ENCODE measurements at places on chromosomes 5 and 9.

DNA sequence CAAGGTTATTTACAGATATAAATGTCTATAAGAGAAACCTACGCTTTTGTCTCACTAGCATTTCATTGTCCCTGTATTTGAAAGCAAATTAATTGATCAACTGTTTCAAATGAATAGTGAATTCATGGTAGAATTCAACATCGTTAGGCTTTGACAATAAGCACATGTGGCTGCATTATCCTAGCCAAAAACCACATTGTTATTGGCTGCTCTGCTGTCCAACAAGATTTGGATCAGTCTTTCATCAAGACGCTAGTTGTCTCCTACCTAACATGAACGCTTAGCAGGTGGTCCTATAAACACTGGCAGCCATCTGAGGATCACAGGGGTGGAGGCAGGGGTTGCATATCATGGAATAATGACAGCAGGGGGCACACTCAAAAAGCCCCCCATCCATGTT is 455.0 kb downstream of the CTNND2 start:
- no peak for DNase-seq

DNA sequence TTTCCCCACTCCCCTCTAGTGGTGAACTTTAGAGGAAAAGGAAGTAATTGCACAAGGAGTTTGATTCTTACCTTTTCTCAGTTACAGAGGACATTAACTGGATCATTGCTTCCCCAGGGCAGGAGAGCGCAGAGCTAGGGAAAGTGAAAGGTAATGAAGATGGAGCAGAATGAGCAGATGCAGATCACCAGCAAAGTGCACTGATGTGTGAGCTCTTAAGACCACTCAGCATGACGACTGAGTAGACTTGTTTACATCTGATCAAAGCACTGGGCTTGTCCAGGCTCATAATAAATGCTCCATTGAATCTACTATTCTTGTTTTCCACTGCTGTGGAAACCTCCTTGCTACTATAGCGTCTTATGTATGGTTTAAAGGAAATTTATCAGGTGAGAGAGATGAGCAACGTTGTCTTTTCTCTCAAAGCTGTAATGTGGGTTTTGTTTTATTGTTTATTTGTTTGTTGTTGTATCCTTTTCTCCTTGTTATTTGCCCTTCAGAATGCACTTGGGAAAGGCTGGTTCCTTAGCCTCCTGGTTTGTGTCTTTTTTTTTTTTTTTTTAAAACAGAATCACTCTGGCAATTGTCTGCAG is 25.3 kb downstream of the SLC22A5 start:
- DNase-seq: no peak

- no peak for DNase-seq
These were observed 994.8 kb upstream of the WWC1 start for GRCh38 chr5:167296661-167297060.

GRCh38 chr5:51278539-51278938 is 104.7 kb upstream of the ISL1 start:
- no peak for DNase-seq

DNA sequence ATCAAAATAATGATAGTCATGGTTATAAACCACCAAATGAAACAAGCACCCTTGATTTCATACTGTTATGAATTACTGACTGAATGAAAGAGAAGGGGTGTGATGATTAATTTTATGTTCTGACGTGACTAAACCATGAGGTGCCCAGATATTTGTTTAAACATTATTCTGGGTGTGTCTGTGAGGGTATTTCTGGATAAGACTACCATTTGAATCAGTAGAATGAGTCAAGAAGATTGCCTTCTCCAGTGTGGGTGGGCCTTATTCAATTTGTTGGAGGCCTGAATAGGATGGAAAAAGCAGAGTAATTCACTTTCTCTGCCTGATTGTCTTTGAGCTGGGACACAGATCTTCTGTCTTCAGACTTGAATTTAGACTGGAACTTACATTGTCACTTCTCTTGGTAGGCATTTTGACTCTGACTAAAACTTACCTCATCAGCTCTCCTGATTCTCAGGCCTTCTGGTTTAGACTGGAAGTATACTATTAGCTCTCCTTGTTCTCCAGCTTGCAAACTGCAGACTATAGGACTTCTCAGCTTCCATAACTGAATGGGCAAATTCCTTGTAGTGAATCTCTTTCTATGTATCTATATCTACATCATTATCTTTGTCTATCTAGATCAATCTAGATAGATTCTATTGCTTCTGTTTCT is 321.9 kb upstream of the TARS1 start:
- DNase-seq: no peak

GRCh38 chr9:124773473-124774128 is 2.5 kb upstream of the NR6A1 start:
- no peak for DNase-seq

- DNase-seq: no peak
These were observed 3.2 kb upstream of the ADRA1B start for GRCh38 chr5:159913048-159913447.

GRCh38 chr9:32344551-32345182 is 39.8 kb upstream of the ACO1 start:
- no peak for DNase-seq

DNA sequence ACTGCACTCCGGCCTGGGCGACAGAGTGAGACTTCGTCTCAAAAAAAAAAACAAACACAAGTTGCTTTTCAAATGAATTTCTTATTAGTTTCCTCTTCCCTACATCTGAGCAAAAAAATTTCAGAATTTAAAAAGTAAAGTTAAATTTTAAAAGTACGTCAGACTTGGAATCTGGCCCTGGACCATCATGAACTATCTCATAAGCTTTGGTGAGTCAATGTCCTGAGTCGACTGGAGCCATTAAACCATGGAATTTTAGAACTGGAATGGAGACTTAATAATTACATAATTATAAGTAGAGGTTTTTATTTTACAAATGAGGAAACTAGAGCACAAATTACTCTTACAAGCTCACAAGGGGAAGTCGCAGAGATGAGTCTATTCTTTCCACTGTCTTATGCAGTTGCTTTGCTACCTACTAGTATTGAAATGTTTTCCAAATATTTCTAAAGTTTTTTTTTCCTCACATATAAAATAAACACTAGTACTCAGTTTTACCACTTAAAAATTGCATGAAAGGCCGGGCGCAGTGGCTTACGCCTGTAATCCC is 98.0 kb upstream of the ZNF608 start:
- DNase-seq: no peak

DNA sequence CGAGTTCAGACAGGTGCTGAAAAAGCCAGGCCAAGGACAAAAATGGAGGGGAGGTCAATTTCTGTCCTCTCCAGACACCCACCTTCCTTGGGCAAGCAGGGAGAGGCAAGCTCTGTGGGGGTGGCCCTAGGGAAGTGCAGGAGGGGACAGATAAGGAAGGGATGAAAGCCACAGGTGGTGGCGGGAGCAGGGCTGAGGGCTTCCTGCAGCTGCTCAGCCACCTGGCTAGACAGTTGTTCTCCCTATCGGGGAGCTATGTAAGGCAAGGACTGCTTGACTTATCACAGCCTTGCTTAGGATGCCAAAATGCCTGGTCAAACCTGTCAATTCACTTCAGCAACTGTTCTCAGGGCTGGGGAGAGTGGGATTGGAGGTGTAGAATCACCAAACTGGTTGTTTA is 266.1 kb downstream of the ZSWIM6 start:
- no peak for DNase-seq

DNA sequence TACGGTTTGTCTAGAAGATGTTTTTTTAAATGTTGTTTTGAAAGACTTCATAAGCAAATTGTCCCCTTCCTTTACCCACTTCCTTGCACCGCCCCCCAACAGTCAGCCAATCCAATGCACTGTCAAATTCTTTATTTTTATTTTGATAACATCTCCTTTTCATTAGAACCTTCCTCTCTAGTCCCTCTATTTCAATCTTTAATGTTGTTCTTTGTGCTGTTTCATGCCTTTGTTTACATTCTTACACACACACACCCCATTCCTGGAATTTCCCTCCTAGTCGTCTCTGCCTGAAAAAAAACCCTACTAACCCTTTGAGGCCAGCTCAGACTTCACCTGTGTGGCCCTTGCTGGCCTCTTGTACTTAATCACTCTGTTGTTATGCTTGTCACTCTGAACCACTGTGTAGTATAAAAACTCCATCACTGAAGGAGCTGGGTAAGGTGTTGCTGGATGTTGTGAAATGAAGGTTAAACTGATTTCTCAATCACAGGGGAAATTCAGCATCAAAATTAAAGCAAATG is 133.4 kb downstream of the UGCG start:
- DNase-seq: no peak

- DNase-seq: peak; percentile 15
These were observed 6.3 kb upstream of the ASS1 start for GRCh38 chr9:130438382-130438981.

DNA sequence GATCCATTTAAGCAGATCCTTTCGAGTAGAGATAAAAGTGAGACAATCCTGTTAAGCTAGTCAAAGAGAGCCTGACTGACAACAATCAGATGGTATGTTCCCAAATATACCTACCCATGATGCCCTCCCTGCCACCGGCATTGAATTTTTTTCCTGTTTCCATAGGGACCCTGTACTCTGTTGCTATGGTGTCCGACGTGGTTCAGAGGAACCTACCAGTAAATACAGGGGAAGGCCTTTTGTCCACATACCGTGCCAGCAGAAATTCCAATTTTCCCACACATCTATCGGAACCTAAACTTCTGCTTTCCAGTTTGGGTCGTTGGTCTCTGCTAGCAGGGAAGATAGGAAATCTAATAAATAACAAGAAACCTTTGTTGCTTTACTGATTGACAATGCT is 64.7 kb downstream of the MEGF10 start:
- no peak for DNase-seq
